RPMI7951 (cell line): ENCODE measurements at places on chromosomes 5 and 9. TPM values are rescaled to one million over a fixed set of nuclear protein-coding genes. Genes with fewer than 3 reads are reported as not detected.

Gene SCAMP1
- total RNA-seq = 51.8 and 53.6 TPM in 2 replicates

GRCh38 chr5:68074048-68074632 is 141.4 kb upstream of the PIK3R1 start:
- DNase-seq = peak; percentile 37

DNA sequence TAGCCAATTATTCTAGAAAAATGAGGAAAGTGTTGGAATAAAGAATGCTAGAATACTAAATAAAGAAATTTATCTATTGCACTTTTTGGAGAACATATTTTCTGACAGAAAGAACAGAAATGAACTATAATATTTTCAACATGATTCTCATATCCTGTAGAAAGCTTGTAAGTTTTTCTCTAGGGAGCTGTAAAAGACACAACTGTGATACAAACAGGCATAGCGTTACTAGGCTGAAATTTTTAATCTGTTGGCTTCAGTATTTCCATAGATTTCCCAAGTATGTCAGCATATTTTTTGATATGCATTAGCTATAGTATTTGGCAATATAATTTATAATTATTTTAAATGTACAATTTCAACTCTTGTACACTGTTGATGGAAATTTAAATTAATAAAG is 31.3 kb downstream of the ANXA1 start:
- no peak for DNase-seq

Gene GCNT4
- total RNA-seq = 0.10 TPM in 1 of 2 replicates, not detected in the other

DNA sequence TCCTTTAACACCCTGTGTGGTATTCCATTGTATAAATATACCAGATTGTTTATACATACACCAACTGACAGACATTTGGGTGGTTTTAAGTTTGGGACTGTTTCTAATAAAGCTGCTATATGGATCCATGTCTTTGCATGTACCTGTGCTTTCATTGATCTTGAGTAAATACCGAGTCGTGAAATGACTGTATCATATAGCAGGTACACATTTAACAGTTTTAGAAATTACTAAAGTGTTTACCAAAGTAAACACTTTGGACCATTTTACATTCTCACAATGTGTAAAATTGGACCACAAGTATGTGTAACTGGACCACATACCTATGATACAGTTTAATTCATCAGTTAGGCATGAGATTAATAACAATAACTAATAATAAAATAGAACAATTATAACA is 175.2 kb downstream of the FBXL17 start:
- DNase-seq = no peak
